ENCODE measurements at places on chromosomes 5 and 9.

- no peak for DNase-seq
Observed at GRCh38 chr9:136010615-136011361, 49.6 kb upstream of the UBAC1 start.

DNA sequence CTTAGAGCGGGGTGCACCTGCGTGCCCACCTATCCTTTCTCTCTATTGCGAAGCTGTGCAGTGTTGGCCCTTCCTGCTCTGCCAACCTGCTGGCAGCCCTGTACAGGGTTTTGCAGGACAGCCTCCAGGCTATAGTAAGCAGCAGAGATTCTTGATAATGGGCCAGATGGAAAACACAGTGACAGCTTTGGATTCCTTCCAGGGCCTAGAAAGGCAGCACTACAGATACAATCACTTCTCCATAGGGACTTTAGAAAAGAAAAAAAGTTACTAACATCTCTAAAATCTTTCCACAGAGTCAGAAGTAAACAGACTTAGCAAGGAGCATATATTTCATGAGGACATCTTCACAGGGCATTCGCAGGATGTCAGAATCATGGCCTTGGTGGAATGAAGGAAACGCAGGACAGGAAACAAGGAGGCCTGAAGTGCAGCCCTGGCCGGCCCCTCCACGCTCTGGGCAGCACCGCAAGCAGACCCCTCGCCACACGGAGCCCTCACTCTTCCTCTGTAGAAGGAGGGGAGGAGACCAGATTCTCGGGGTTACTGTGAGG is 172.1 kb upstream of the GAS1 start:
- no peak for DNase-seq

GRCh38 chr5:38816083-38817030 is 29.5 kb upstream of the OSMR start:
- no peak for DNase-seq

GRCh38 chr5:62314213-62314830 is 8.3 kb downstream of the KIF2A start:
- no peak for DNase-seq

DNA sequence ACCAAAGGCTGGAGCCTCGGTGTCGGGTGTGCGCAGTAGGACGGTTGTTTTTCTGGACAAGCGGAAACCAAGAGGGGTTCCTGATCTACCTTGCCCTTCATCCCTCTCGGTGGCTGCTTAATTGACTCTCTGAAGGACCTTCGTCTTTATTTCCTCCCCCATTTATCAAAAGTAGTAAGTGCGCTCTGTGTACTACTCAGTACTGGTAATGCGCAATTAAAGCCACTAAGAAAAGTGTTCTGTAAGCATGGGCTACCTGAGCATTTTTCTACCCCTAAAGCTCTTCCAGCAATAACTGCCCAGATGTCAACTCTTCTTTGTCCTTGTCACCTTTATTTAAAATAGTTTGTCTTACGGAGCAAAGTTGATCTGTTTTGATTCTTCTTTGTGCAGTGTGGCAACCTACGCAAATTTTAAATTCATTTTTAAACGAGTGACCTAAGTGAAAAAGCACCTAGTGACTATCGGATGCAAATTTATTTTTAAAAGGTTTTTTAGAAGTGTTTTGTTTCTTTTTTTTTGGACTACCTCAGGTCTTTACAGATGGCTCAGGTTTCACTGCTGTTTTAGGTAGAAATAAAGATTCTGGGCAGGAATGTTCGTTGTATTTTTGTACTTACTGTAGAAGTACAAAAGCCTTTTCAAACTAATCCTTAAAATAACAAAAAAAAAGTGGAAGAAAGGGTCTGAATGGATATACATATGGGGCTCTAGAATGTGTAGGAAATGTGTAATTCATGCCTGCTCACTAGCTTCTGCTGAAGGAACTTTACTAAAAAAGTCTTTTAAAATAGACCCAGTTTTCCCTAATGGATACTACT is 2.0 kb downstream of the JMY start:
- no peak for DNase-seq

- DNase-seq = no peak
Observed at GRCh38 chr5:93304456-93305250, 276.4 kb downstream of the NR2F1-AS1 start.

DNA sequence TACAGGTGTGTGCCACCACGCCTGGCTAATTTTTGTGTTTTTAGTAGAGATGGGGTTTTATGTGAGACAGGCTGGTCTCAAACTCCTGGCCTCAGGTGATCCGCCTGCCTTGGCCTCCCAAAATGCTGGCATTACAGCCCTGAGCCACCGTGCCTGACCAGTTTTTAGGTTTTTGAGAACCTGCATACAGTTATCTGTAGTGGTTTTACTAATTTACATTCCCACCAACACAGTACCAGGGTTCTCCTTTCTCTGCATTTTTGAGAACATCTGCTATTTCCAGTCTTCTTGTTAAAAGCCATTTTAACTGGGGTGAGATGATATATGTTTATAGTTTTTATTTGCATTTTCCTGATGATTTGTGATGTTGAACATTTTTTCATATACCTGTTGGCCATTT is 12.8 kb downstream of the DMXL1 start:
- no peak for DNase-seq

DNA sequence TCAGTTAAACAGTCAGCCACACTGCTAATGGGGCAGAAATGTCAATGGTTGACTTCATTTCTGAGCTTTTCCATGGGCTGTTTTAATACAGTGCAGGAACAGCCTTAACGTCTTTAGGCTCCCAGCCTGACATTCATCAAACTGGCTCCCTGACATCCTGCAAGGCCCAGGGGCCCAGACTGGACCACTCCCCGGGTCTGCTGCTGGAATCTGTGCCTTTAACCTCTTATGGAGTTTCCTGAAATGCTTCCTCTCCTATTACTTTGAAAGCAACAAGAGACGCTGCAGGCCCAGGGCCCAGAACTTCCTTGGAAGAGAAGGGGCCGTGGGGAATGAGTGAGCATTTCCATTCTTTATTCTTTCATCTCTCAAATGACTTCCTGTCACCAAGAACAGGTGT is 216.8 kb upstream of the PANK3 start:
- DNase-seq = no peak

- no peak for DNase-seq
Observed at GRCh38 chr9:98861781-98862504, 54.5 kb downstream of the GALNT12 start.

DNA sequence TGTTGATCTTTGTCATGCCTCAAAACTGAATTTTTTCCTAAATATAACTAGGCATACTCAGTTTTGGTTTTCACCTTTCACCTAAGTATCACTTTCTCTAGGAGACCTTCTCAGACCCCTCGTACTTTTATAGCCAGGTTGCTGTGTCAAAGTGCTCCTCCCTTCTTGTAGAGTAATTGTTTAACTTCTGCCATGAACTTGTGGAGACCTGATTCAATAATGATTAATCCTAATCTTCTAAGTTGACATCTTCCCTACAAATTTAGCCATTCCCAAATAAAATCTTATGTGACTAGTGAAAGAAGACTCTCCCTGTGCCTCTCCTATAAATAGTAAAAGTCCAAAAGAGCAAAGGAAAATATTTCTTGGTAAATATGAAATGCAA is 159.8 kb downstream of the SPATA31D1 start:
- DNase-seq = no peak

- DNase-seq = no peak
Observed at GRCh38 chr9:134678666-134679443, 37.3 kb downstream of the COL5A1 start.

GRCh38 chr9:96644137-96644536 is 11.0 kb downstream of the PRXL2C start:
- DNase-seq = no peak

DNA sequence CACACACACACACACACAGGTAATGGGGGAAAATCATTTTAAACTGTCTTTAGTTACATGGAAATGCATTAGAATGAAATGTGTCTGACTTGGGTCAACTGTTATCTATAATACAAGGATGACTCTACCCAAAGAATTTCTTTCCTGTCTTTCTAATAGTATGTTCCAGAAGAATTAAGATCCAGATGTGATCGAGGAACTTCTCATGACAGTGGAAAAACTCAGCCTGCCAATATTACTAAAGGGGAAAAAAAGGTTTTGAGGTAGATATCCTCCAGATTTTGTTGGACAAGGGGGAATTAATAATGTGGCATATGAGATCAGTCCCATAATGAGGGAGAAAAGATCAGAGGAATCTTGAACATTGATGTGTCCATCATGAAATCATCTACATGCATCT is 190.6 kb upstream of the MAP3K1 start:
- no peak for DNase-seq

DNA sequence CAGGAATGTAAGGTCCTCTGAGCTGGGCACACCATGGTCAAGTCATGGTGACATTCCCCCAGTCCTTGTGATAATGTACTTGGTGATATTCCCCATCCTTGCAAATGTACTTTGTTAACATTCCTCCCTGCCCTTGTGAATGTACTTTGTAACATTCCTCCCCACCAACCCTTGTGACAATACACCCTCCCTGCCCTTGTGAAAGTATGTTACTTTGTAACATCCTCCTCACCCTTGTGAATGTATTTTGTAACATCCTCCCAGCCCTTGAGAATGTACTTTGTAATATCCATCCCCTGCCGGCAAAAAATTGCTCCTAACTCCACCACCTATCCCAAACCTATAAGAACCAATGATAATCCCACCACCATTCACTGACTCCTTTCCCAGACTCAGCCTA is 53.3 kb downstream of the RAPGEF6 start:
- no peak for DNase-seq

DNA sequence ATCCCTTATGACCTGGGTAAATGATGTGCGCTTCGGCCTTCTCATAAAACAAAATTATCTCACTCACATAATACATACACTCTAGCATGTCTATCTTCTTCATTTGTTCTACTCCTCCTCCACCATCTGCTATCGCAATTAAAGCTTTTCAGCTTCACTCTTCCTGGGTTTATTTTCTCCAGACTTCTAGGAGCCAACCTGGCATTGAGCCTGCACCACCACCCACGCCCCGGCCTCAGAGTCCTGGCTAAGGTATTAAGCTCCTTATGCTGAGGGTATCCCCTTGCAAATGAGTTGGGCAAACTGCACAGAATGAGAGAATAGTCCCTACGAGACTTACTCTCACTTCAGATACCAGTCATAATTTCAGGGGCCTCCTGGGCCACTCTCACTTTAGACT is 236.1 kb upstream of the CDH12 start:
- DNase-seq = no peak

All from activated CD4-positive, alpha-beta T cell treated with anti-CD3 and anti-CD28 coated beads, Interleukin-2, amount 50 U/mL, for 48 hours (primary cell).